ENCODE measurements at places on chromosomes 2 and 18.
A peak's percentile ranks its signal among the peaks of the same experiment; 100 is the strongest.

GRCh38 chr18:22504251-22505030, 86.7 kb upstream of the CTAGE1 start:
- no peak for DNase-seq

- no peak for DNase-seq
Measured at GRCh38 chr2:119292226-119292625, 68.6 kb downstream of the STEAP3 start.

DNA sequence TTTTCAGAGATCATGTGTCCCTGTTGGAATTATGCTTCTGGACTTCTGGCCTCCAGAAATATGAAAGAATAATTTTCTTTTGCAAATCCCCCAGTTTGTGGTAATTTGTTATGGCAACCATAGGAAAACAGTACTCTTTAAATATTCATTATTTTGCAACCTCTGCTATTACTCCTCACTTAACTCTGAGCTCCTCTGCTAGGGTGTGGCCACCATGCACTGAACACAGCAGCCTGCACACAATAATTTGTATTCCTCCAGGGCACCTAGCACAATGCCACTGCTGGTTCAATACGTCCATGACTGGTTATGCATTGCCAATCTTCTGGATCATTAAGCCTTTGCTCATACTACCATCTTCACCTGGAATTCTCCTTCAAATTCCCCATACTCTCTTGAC, 232.0 kb downstream of the CNTNAP5 start:
- DNase-seq, result no peak

DNA sequence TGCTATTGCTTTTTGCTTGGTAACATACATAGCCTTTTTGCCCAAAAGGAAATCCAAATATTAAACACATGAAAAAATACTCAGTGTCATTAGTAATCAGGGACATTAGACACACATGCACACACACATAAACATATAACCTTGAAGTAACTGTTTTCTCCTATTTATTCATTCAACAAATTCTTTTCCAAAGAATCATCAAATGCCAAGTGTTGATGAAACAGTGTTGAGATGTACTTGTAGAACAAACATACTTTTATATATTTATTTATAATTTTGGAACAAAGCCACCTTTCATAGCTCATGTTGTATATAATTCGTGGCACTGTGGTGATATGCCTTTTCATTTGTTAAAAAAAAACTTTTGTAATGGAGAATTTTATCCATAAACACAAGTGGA, 81.0 kb downstream of the APLF start:
- no peak for DNase-seq

GRCh38 chr2:155982135-155982534, 350.4 kb downstream of the NR4A2 start:
- DNase-seq, result no peak

DNA sequence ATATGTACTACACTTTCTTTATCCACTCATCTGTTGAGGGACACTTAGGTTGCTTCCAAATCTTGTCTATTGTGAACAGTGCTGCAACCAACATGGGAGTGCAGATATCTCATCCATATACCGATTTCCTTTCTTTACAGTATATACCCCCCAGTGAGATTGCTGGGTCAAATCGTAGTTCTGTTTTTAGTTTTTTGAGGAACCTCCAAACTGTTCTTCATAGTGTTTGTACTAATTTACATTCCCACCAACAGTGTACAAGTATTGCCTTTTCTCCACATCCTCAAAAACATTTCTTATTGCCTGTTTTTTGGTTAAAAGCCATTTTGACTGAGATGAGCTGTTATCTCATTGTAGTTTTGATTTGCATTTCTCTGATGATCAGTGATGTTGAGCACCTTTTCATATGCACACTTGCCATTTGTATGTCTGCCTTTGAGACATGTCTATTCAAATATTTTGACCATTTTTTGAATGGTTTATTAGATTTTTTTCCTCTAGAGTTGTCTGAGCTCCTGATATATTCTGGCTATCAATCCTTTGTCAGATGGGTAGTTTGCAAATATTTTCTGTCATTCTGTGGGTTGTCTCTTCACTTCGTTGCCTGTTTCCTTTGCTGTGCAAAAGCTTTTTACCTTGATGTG, 12.2 kb downstream of the PLEK start:
- no peak for DNase-seq

GRCh38 chr2:239012228-239012627, 164.3 kb downstream of the TWIST2 start:
- no peak for DNase-seq

DNA sequence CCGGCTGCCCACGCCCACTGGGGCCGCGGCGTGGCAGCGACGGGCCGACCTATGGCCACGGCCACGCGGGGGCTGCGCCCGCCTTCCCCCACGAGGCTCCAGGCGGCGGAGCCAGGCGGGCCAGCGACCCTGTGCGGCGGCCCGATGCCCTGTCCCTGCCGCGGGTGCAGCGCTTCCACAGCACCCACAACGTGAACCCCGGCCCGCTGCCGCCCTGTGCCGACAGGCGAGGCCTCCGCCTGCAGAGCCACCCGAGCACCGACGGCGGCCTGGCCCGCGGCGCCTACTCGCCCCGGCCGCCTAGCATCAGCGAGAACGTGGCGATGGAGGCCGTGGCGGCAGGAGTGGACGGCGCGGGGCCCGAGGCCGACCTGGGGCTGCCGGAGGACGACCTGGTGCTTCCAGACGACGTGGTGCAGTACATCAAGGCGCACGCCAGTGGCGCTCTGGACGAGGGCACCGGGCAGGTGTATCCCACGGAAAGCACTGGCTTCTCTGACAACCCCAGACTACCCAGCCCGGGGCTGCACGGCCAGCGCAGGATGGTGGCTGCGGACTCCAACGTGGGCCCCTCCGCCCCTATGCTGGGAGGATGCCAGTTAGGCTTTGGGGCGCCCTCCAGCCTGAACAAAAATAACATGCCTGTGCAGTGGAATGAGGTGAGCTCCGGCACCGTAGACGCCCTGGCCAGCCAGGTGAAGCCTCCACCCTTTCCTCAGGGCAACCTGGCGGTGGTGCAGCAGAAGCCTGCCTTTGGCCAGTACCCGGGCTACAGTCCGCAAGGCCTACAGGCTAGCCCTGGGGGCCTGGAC, 253.2 kb downstream of the GLI2 start:
- DNase-seq, result peak; percentile 15

DNA sequence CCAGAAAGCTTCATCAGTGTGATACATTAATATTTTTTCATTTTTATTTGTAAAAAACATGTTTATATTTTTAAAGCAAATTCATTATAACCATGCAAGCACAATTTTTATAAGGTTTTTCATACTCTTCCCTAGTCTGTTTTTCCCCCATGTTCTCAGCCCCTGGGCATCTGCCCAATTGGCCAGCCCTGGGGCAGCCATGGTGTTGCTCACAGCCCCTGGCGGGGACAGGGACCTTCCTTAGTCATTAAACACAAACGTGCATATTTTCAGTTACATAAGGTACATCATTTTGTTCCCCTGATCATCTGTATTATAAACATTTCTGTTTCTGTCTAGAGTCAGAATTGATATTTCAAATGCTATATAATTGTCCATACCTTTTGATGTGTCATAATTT, 150.0 kb downstream of the ESCO1 start:
- no peak for DNase-seq

GRCh38 chr2:129619471-129619870, 360.0 kb upstream of the RAB6C start:
- DNase-seq, result no peak

GRCh38 chr2:148596018-148596417, 48.5 kb upstream of the EPC2 start:
- DNase-seq, result no peak

All from glutamatergic neuron (in vitro differentiated cells).